ENCODE measurements at places on chromosomes 7 and 10. TPM values are rescaled to one million over a fixed set of nuclear protein-coding genes. Genes with fewer than 3 reads are reported as not detected.

ABHD11 gene
- total RNA-seq = 15.9 TPM

GRCh38 chr7:139046143-139046542 lies 10.3 kb upstream of the ZC3HAV1L start:
- H3K4me1 ChIP-seq = peaks cover 81% of the 10 kb centered on the region
- DNase-seq = peak; percentile 34
- H3K4me3 ChIP-seq = peak overlapping the region; percentile 23
- peaks cover 72% of the 10 kb centered on the region for H3K36me3 ChIP-seq
- H3K27ac ChIP-seq = peak overlapping the region; percentile 90

GRCh38 chr7:641269-641671 lies 85.2 kb upstream of the DNAAF5 start:
- peaks cover 9% of the 10 kb centered on the region for H3K36me3 ChIP-seq
- DNase-seq = no peak
- H3K4me3 ChIP-seq = no peak overlapping the region
- no peaks in the 10 kb centered on the region for H3K27me3 ChIP-seq
- peaks cover 9% of the 10 kb centered on the region for H3K4me1 ChIP-seq

- no peak for DNase-seq
- peaks cover 45% of the 10 kb centered on the region for H3K27me3 ChIP-seq
- no peak overlapping the region for H3K4me3 ChIP-seq
- peaks cover 13% of the 10 kb centered on the region for H3K4me1 ChIP-seq
Measured at GRCh38 chr10:114391599-114391998, 12.7 kb downstream of the AFAP1L2 start.

- DNase-seq = no peak
- no peaks in the 10 kb centered on the region for H3K36me3 ChIP-seq
- no peaks in the 10 kb centered on the region for H3K4me1 ChIP-seq
- no peak overlapping the region for H3K27ac ChIP-seq
- H3K4me3 ChIP-seq = no peak overlapping the region
- no peaks in the 10 kb centered on the region for H3K27me3 ChIP-seq
Measured at GRCh38 chr10:9656386-9656785, 1361.3 kb upstream of the CELF2 start.

GRCh38 chr7:142422621-142423020 lies 164.8 kb upstream of the PRSS58 start:
- DNase-seq = no peak
- no peak overlapping the region for H3K4me3 ChIP-seq
- H3K27me3 ChIP-seq = peaks cover 3% of the 10 kb centered on the region
- no peak overlapping the region for H3K27ac ChIP-seq

DNA sequence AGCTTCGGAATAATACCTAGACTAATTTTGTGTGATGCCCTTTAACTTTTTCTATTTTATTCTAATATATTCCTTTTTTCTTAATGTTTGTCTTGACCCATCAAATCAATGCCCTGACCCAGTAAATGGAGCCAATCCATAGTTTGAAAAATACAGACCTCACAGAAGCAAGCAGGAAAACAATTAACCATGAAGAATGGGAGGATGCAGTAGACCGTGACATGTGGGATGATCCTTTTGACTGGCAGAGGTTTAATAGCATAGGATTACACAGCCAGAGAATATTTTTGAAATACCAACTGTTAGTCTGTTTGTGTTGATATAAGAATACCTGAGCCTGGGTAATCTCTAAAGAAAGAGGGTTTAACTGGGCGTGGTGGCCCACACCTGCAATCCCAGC lies 142.6 kb upstream of the NEBL start:
- no peak overlapping the region for H3K27ac ChIP-seq
- H3K36me3 ChIP-seq = no peaks in the 10 kb centered on the region
- H3K4me3 ChIP-seq = no peak overlapping the region
- no peaks in the 10 kb centered on the region for H3K27me3 ChIP-seq
- DNase-seq = no peak

- H3K27ac ChIP-seq = no peak overlapping the region
- no peak overlapping the region for H3K4me3 ChIP-seq
Measured at GRCh38 chr7:146655928-146656797, 539.6 kb downstream of the CNTNAP2 start.

Measured in activated CD8-positive, alpha-beta memory T cell treated with anti-CD3 and anti-CD28 coated beads, Interleukin-2, amount 10 ng/mL, durations not matched to agents 7 days and 5 days (primary cell).